ENCODE measurements at places on chromosomes 5 and 9.

GRCh38 chr9:135926402-135927194 is 19.3 kb upstream of the CAMSAP1 start:
- DNase-seq = peak; percentile 82

DNA sequence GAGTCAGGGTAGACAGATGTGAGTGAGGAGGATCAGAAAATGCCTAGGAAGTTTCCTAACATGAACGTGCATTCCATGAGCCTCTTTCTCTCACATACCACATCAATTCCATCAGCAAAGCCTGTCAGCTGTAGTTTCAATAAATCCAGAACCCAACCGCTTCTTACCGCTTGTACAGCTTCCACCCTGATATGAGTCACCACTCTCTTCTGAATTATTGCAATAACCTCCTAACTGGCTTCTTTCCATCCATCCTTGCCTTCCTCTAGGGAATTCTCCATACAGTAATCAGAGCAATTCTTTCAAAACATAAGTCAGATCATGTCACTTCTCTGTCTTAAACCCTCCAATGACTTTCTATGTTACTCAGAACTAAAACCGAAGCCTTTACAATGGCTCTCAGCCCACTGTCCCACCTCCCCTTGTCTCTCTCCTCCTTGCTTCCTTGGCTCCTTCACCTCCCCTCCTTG is 8.1 kb upstream of the RAD23B start:
- no peak for DNase-seq

DNA sequence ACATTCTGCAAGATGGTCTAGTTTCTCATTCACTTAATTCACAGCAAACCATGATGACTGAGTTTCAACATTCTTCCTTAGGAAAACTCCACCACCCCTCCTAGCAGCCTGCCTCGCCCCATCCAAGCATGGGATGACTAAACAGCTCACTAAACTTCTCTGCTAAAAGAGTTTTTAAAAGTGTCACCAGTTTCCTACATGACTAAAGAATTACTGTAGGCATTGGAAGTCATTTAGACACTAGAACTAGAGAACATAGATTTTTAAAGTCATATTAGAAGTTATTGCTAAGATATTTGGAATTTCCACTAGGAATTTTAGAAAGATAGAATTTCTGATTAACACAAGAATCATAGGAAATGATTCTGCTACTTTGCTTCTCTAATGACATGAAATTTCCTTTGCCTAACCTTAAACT is 5.5 kb upstream of the ESM1 start:
- DNase-seq = no peak

- DNase-seq = no peak
These were observed 68.0 kb downstream of the UNC13B start for GRCh38 chr9:35229779-35230143.

- DNase-seq = peak; percentile 92
These were observed 20.3 kb downstream of the ANXA2R start for GRCh38 chr5:43019614-43020398.

GRCh38 chr9:73565026-73565425 is 413.4 kb downstream of the ANXA1 start:
- no peak for DNase-seq

GRCh38 chr5:172322028-172322965 is 38.7 kb upstream of the UBTD2 start:
- DNase-seq = no peak

DNA sequence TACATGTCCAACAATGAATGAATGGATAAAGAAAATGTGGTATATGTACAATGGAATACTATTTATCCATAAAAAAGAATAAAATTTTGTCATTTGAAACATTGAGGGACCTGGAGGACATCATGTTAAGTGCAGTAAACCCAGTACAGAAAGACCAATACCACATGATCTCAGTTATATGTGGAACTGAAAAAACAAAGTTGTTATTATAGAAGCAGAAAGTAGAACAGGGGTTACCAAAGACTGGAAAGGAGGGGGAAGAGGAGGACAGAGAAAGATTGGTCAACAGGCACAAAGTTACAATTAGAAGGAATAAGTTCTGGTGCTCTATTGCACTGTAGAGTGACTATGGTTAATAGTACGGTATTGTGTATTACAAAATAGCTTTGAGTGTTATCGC is 233.8 kb downstream of the SEMA6A start:
- DNase-seq = no peak

- DNase-seq = no peak
These were observed 46.2 kb downstream of the PCA3 start for GRCh38 chr9:76810377-76810957.

- no peak for DNase-seq
These were observed 1.1 kb upstream of the ADAMTSL1 start for GRCh38 chr9:18472841-18473251.

DNA sequence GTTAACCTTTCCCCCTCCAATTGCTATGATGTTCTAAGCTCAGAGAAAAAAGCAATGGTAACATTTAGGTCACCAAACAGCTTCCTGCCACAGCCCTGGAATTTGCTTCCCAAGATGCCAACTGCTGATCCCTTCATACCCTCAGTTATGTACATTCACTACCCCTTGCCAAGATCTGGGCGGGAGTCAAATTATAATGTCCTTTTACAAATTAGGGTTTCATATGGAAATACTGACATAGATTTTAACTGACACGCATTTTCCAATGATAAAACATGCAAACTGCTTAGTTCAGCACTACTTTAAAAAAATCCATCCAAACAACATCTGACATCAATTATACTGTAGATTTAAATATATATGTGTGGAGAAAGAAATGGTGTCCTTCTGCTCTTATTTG is 5.0 kb downstream of the LOX start:
- DNase-seq = no peak

DNA sequence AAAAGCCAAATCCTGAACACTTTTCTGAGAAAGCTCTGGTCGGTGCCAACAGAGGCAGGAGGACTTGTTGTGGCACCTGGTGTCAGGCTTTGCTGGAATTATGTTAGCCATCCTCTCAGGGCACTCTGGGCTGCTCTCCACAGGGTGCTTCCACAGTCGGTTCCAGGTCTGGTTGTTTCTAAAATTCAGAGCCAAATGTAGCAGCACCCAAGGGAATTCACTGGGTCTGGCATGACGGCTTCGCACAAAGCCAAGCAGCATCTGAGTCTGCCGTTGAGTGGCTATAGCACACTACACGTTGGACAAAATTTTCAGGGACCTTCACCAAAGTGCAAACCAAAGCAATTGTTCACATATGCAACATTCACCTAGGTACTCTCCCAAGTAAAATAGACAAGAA is 110.2 kb downstream of the PJA2 start:
- no peak for DNase-seq

DNA sequence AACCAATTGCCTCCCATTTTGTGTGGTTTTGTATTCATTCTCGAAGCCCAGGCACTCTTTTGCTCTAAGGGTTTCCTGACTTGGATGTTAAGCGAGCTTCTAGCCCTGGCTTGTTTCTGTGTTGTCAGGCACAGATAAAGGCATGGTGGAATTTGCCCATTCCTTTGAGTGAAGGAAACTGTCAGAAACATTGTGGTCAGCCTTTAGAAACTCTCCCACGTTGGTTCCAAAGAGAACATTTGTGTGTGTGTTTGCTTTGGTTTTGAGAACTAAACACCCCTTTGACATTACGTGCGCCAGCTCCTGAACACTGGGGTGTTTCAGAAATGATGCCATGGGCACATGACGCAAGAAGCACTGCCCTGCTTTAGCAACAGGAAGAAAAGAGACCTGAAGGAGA is 320.9 kb downstream of the NTRK2 start:
- DNase-seq = no peak

DNA sequence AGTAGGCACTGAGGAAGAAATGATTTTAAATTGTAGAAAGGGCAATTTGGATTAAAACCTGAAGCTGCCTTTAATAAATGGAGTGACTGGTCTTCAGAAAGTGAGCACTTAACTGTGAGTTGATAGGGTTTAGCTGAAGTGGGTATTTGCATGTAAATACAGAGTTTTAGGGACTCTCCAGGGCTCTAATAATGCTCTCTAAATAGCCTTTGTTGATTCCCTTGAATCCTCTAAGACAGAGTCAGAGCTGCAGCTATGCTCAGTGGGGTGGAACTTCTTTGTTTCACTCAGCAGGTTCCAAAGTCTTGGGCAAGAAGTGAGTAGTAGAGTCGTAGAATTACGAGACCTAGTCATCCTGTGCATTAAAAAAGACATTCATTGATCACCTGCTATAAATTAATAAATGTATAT is 21.4 kb downstream of the GLRA1 start:
- no peak for DNase-seq

- no peak for DNase-seq
These were observed 375 bp downstream of the NOP16 start for GRCh38 chr5:176388003-176388443.

DNA sequence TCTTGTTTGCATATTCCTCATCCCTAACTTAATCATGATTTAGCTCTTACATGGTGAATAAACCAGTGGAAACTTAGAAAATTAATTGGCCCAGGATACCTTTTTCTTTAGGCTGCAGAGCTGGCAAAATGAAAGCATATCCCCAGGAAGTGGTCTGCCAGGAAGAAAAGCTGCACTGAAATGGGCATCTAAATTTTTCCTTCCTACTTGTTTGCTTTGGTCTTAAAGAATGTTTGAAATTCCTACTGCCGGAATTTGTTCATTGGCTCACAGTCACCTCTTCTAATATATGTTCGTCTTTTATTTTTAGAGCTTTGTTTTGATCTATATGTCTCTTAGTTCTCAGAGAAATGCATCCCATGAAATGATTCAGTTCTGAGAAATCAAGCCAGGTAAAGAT is 113.2 kb upstream of the ELL2 start:
- no peak for DNase-seq

- no peak for DNase-seq
These were observed 26.6 kb upstream of the CD180 start for GRCh38 chr5:67223211-67223610.

- DNase-seq = no peak
These were observed 169.8 kb downstream of the SEMA6A start for GRCh38 chr5:116404792-116405191.

DNA sequence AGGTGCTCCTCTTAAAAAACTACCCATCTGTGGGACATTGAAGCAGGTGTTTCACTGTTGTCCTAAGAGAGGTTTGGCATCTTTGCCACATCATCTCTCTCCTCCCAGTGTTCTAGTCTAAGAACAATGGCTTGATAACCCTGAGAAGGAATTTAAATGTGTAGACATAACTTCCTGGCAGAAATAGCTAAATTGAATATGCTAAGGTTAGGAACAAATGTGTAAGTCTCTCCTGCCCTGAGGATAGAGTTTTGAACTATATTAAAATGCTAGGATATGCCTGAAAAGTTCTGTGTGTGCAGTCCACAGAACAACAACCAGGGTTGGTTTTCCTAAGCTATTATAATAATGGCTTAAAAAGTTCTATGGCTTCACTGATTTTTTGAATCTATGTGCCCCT is 106.6 kb downstream of the LRRC70 start:
- no peak for DNase-seq

DNA sequence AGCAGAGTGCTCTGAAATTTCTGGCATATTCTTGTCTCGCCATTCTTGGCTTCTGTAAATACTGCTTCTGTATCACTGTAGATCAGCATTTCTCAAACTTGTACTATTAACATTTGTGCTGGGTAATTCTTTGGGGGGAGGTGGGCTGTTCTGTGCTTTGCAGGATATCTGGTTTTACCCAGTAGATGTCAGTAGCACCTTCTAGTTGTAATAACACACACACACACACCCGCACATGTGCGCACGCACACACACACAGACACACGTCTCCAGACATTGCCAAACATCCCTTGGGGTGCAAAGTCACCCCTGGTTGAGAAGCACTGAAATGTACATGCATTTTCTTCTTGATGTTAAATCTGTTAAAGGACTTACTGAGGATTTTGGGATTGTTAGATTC is 304.1 kb downstream of the MAT2B start:
- no peak for DNase-seq

DNA sequence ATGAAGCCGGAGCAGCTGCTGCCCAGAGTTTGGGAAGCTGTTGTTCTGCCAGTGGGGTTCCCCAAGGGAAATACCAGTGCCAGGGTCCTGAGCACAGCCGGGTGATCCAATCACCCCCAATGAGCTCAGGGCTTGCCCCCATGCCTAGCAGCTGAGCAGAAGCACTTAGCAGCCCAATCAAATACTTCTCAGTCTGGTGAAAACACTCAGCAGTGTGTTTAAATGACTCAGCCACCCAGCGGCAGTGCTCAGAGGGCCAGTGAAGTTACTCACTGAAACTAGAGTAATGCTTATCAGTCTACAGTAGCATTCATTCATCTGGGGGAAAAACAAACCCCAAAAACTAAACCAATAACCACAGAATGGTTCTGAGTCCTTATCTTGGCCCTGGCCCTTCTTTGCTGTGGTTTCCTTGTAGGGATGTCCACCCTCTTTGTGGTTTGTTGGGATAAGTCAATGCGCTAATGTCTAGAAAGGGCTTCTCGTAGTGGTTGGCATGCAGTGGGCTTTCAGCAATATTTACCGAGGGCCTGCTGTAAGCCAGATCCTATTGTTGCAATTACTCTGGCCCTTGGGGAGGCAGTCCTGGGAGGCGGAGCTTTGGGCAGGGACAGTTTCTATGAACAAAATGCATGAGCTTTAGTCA is 43.1 kb downstream of the LHX2 start:
- no peak for DNase-seq

DNA sequence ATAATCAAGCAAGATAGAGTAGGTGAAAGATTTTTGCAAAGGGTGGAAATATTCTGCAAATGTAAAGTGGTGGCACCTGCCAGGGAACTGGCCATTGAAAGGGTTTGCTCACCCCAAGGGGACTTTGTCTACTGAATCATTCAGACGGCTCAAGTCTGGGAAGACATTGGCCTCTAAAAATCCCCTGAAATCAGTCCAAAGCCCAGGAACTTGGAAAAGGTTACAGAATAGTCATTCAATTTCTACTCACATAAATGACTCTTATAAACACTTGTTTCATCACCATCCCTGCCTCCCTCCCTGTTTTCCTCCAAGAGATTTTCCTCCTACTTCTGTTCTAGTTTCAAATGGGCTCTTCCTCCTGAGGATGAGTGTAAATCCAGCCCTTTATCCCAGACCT is 28.5 kb downstream of the ZNF366 start:
- DNase-seq = no peak

DNA sequence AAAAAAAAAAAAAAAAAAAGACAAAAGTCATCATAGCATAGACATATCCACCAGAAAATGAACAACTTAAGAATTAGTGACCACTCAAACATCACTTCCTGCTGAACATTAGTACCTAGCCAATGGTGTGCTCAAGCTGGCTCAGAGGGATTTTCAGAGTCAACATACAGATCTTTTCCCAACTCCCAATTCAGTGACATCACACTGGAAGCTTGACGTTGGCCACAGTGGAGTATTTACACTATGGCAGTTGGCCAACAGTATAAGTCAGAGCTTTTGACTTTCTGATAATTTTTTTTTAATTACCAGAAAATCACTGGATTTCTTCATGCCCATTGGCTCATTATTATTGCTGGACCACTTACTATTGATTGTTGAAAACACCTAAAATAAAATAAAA is 383.5 kb downstream of the ARHGEF28 start:
- DNase-seq = no peak
